Body of pancreas (tissue), 4 donors: ENCODE measurements at places on chromosomes 11 and 22. TPM values are rescaled to one million over a fixed set of nuclear protein-coding genes. Genes with fewer than 3 reads are reported as not detected.

The CHCHD10 gene
- total RNA-seq, result 116 TPM

The CHRNA10 gene
- total RNA-seq, result 2.3 TPM

The CCDC81 gene
- total RNA-seq, result not detected

The SLC22A9 gene
- total RNA-seq, result not detected

The OR9G1 gene
- total RNA-seq, result not detected
